ENCODE measurements at places on chromosomes 7 and 10.

- DNase-seq = no peak
Observed at GRCh38 chr10:28125701-28126100, 126.8 kb upstream of the ODAD2 start.

DNA sequence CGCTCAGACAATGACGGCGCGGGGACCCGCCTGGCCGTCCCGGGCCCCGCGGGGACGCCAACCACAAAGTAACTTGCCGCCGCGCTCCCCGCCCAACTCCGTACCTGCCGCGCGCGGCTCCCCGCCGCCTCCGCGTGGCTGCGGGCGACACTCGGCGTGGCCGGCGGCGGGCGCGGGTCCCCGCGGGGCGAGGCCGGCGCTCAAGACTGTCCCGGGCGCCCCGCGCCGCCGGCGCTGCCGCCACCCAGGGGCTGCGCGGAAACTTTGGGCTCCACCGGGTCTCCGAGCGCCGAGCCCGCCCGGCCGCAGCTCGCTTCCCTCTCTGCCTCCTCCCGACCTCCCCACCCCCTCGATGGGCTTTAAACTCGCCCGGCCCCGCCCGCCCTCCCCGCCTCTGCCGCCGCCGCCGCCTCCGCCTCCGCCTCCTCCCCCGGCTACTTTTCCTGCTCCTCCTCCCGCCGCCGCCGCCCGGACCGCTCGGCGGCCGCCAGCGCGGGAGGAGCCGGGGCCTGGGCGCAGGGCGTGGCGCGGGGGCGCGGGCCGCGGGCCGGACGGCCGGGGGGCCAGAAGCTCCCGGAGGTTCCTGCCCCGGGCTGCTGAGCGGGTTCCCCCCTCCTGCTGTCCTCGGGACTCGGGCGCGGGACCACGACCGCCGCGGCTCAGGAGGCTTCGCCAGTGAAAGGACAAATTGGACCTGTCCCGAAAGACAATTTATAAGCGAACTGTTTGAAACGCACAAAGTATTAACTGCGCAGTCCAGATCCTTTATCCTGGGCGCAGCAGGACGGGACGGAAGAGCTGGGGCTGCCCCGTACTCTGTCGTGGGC, 10.6 kb upstream of the GRB10 start:
- no peak for DNase-seq

DNA sequence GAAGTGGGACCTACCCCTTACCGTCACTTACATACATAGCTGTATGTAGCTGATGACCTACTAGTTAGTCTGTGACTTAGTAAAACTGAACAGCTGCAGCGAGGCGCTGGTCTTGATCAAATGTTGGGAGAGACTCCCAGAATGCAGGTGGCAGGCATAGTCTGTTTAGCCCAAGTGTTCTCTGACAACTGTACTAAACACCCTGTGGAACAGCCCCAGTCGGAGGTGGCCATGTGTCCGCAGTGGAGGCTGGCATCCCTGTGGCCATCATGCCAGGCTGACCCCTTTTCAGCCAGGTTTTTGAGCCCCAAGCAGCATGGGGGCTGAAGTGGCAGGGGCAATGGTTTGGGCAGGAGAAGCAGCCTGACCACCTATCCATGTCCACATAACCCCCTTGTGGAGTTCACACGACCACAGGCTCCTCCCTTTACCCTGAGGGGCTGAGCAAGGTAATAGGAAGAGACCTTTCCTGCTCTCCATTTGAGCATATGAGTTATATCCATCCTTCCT, 7.2 kb downstream of the ADCY1 start:
- DNase-seq = no peak

DNA sequence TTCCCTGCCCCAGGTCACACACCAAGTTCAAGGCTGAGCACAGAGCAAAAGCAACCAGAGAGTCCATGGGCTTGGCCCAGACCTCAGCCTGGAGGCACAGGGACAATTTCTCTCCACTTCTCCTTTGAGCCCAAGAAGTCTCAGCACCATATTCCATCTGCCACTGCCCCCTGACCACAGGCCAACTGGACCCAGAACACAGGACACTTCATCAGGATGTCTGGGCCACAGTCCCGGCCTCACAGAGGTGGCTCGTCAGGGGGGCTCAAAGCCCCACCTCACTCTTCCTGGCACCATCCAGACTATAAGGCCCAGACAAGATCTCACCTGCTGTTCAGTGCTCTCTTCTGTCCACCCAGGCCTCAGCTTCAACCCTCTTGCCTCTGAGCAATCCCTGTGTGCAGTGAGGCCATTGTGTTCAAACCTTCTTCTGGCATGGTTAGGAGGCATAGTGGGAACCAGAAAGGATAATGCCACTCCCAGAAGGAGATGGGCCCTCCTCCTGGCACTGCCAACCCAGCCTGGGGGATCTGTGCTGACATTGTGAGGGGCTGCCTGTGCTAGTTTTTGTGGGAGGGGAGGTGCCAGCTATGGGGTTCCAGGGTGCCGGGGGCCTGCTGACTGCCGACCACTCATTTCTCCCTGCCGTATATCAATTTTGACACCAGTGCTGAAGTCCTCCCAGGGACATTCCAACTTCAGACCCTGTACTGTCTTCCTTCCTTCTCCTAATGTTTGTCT, 49.7 kb upstream of the ANTXRL start:
- no peak for DNase-seq

- DNase-seq = no peak
Observed at GRCh38 chr7:95772771-95773581, 622 bp downstream of the DYNC1I1 start.

- no peak for DNase-seq
Observed at GRCh38 chr10:61217851-61218565, 235.2 kb downstream of the TMEM26 start.

DNA sequence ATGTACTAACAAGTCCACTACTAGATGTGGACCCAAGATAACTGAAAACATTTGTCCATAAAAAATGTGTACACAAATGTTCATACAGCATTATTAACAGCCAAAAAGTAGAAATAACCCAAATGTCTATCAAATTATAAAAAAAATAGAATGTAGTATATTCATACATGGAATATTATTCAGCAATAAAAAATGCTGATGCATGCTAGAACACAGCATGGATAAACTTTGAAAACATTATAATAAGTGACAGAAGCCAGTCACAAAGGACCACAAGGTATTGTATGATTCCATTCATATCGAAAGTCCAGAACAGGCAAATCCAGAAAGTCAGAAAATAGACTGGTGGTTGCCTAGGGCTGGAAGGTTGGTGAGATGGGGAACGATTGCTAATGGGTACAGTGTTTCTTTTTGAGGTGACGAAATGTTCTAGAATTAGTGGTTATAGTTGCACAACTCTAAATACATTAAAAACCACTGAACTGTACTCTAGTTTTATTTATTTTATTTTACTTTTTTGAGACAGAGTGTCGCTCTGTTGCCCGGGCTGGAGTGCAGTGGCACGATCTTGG, 43.3 kb upstream of the ANLN start:
- no peak for DNase-seq

- DNase-seq = no peak
Observed at GRCh38 chr10:124912101-124912886, 29.6 kb upstream of the ZRANB1 start.

DNA sequence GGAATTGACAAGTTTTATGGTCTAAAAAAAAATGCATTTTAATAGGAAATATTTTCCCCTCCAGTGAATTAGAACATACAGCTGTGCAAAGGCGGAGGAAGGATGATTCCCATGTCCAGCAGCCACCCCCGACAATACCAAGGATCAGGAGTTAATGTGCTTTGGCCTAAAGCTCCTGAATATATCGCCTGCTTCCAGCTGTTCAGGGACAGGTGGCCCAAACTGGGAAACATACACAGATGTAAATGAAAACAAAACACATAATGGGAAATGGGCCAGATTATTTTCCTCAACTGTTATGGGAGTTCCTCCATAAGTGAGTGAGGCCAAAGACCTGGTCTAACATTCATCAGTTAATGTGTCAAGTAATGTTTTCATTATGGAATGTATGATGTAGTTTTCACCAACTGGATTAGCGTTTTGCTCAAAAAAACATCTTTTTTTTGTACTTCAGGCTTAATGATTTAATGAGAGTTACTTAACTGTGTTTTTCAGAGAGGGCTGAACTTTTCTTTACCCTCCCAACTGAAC, 55.1 kb upstream of the LAMB1 start:
- DNase-seq = no peak

DNA sequence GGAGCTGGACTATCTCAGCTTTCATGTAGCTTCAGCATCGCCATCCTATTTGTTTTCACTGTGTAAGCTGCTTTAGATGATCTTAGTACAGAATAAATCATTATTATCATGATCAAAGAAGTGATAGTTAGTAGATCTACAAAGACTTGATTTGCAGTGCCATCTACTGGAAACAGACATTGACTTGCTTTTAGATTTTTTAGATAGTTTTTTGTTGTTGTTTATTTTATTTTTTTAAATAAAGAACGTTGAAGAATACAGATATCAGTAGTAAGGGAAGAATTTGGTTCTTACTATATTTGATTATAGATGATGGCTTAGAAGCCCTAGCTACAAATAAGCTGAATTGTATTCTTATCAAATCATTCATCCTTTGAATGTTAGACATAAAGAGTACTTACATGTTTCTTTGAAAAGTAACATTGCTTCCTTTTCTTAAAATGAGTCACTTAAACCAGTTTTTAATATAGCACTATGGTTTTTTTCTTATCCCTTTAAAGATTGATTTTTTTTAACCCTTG, 6.3 kb upstream of the SFMBT2 start:
- no peak for DNase-seq

DNA sequence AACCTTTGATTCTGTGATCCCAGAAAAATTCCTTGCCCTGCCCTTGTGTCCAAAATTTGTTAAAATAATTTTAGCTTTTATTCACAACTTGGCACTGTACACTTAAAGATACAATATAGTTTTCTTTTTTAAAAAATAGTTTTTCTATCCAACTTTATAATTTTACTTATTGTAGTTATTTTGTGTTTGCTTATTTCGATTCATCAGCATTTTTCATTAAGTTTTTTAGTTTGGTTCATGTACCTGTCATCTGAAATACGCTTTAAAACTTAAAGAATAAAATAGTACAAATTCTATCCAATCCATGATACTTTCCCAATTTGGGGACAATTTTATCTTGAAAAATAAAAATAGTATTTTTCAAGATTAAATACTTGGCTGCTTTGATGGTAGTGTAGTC, 514.8 kb downstream of the AUTS2 start:
- DNase-seq = no peak

DNA sequence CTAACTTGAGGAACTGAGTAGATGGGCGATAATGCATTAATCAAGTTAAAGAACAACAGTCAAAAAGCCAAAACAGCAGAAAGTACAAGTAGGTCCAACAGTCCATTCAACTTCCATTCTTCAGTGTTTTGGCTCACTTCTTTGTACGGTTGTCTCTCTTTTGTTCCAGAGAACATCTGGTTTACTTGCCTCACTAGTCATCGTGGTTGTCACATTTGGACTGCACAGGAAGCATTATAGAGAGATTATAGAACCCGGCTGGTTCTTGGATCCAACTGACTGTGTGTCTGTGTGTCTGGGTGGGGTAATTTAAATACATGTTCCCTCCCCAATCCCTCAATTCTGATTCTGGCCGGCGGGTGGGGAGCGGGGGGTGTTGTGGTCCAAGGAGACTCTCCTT, 1.8 kb upstream of the CEP41 start:
- no peak for DNase-seq

- no peak for DNase-seq
Observed at GRCh38 chr10:133236401-133237240, 1.0 kb upstream of the VENTX start.

DNA sequence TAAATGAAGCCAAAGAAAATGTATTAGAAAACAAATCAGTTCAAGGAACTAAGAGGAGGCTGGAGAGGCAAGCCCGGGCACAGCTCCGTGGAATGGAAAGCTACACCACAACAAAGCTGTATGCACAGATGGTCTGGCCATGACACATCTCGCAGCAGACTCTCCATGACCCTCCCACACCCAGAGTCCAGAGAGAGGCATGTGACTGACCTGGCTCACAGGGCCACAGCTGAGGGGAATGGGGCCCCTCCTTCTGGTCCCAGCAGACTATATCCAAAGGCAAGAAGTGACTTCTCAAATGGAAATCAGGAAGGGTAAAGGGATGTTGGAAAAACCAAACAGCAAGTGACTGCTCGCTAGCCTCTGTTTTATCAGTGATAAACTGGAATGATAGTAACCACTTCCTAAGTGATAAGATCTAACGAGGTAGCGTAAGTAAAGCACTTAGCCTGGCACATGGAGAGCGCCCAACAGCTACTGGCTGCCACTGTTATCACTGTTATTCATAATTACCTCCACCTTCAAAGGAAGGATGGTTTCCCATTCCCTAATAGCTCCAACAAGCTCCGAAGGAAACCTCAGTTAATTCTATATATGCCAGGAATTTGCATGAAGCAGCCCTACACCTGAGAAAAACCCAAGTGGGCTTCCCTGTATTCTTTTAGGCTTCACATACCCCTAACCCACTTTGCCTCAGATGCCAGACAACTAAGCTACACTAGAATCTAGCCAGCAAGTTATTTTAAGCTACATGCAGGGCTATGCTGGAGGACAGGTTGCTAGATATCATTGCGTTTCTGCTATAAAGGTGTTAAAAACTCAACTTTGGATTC, 8.4 kb downstream of the OSBPL3 start:
- DNase-seq = peak; percentile 78

- DNase-seq = no peak
Observed at GRCh38 chr10:127848226-127848625, 44.5 kb downstream of the CLRN3 start.

DNA sequence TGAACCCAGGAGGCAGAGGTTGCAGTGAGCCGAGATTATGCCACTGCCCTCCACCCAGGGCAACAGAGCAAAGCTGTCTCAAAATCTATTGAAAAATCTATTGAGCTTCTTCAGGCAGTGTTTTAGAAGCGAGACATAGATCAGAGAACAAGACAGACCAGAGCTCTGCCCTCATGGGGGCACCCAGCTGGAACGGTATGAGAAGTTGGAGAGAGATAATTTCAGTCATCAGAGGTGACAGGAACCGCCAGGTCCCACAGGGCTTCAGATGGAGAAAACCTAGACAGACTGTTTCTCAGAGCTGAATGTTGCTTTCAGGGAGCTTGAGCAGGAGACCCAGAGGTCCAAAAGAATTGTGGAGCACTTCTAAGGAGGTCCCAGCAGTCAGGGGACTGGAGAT, 14.2 kb upstream of the GTF2IRD1 start:
- no peak for DNase-seq

DNA sequence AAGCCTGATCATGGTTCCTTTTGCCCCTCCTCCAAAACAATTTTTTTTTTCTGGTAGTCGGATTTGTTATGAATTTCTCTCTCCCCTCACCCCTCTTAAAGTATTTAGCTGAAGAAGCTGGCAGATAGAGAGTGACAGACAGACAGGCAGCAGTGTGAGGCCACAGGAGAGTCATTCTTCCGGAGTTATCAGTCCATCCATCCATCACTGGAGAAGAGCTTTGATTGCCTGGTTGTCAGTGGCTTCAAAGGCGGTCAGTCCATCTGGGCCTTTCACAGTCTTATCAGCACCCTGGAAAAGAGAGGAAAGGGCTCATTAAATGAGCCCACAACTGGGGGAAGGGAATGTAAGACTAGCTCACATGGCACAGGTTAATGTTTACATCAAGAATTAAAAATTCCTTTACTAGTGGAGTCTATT, 47.4 kb downstream of the MTPN start:
- no peak for DNase-seq

- no peak for DNase-seq
Observed at GRCh38 chr7:18458830-18459229, 36.7 kb upstream of the HDAC9 start.
